ENCODE measurements at places on chromosomes 4 and X. TPM values are rescaled to one million over a fixed set of nuclear protein-coding genes. Genes with fewer than 3 reads are reported as not detected.

RBMX gene
- 325 TPM for total RNA-seq

PDHA1 gene
- total RNA-seq, result 309 TPM

ABLIM2 gene
- 2.3 TPM for total RNA-seq

POLA1 gene
- 20.0 TPM for total RNA-seq

USP11 gene
- 17.3 TPM for total RNA-seq

ERAS gene
- not detected for total RNA-seq

PHKA2 gene
- 9.1 TPM for total RNA-seq

SERPINA7 gene
- not detected for total RNA-seq

HTN3 gene
- not detected for total RNA-seq

GRCh38 chr4:165635951-165636350 lies 237.1 kb upstream of the TLL1 start:
- DNase-seq, result no peak

DNA sequence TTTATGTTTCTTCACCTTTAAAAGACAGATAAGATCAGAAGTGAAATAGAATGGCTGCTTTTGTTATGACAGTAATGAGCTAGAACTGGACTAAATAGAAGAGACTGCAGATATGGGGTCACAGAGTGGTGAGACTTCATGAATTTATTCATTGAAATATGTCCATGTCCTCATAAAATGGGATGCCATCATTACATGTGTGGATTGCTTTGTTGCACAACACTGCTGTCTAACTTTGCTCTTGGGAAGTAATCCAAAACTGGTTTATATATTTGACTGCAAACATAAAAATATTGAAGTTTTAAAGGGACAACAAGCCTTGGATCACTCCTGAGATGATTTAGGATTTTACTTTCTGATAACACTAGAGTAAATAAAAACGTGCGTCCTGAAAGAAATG lies 209.2 kb upstream of the FAT4 start:
- DNase-seq, result no peak

DNA sequence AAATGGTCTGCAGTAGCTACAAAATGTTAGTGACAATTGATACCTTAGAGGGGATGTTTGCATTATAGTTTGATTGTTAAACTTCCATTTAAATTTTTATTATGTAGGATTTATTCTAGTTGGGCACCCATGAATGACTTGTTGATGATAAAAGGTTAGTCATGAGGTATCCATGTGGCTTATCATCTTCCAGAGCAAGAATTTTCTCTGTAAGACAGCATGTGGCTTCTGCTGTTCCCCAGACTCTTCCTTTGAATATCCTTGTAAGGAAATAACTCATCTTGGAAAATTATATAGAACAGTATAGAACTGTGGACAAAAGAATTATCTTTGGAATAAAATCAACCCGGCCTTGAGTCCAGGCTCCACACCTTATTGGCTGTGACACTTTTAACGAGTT lies 40.1 kb upstream of the KLHL8 start:
- DNase-seq, result no peak

- DNase-seq, result no peak
Observed at GRCh38 chr4:41750121-41750625, 1.6 kb upstream of the PHOX2B start.

DNA sequence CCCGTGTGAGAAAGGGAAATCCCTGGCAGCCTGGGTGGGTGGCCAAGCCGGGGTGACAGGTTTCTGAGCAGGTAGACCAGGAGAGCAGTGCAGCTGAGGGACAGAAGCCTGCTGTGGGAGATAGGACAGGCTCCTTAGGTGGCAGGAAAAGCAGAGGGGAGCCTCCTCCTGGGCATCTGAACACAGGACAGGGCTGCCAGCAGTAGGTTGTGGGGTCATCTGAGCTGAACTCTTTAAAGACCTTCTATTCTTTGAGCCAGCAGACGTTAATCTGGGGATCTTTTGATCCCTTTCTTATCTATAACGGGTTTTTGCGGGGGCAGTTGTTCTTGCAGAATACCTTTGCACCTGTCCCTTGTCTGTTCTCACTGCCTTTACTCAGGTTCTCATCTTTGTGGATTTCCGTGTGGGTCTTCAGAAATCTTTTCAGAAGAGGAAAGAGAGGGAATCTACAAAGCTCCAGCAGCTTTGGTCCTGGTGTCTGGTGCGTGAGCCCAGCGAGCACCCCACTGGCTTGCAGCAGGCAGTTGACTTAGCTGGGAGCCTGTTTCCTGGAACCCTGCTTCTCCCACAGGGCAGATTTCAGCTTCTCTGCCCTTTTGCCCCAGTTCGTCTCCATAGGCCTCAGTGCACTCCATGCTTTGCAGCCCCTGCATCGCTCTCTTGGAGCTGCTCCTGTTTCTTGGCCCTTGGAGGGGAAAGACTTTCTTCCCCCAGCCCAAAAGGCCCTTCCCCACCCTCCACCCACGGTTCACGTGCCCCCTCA lies 35.8 kb upstream of the TADA2B start:
- DNase-seq, result no peak

DNA sequence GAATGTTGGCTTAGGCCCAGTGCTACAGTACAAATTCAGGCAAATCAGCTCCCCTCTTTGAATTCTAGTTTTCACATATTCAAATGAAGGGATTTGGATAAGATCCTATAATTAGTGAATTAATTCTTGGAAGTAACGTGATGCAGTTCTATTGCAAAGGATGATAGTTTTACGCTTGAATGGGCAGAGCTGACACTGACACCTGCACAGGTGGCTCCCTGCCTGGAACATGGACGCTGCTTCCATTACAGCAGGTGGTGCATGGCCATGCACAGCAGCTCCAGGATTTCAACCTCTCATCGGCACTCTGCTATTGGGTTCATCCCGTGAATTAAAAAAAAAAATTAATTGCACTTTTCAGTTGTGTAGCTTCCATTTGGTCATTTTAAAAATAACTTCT lies 28.4 kb upstream of the RPS6KA6 start:
- DNase-seq, result no peak

- DNase-seq, result no peak
Observed at GRCh38 chrX:42943051-42943974, 165.3 kb upstream of the PPP1R2C start.

GRCh38 chr4:125420526-125420925 lies 105.8 kb downstream of the FAT4 start:
- DNase-seq, result no peak

GRCh38 chr4:109990261-109991257 lies 77.9 kb downstream of the EGF start:
- no peak for DNase-seq

GRCh38 chrX:50629774-50630173 lies 159.1 kb upstream of the DGKK start:
- no peak for DNase-seq

DNA sequence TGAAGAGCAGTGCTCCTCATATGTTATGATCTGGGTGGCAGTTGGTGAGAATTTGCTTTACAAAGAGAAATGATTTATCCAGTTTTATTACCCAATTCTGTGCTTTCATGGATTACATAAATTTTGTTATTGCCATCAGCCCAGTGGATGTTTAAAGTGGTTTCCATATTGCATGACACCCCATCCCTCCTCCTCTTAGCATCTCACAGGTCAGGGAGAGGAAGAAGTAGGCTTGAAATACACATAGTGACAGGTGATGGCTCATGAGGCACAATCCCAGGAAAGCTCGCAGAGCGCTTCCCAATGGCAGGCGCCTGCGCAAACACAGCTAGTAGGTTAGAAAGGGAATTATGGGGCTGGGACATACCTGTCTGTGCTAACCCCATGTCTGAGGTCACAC lies 47.7 kb upstream of the GATB start:
- DNase-seq, result no peak

DNA sequence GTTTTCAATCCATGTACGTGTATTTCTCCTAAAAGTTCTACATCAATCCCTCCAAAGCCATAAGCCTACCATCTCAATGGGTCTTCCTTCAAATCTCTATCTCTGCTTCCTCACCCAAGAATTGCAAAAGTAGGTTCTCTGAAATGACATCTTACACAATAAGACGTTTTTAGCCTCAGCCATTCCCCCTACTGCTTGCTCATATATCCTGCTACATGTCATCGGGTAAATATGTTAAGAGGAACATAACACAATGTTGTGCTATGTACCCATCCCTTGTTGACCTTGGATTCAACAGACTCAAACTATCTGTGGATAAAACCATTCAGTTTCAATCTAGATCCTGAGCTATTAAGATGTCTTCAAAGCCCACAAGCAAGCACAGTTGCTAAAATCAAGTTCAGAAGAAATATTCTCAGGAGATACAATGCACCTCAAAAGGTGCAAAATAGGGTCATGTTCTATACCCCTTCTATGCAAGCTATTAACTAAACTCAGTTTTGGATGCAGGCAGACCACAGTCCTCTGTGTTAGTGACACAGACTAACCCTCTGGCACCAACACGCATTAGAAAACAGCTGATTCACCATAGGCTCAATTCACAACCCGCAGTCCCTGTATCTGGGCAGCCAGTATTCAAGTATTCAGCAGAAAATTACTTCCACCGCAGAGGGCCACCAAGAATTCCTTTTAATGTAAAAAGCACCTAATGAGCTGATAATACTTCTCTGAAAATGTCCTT lies 56.8 kb downstream of the CD99L2 start:
- DNase-seq, result peak; percentile 27

DNA sequence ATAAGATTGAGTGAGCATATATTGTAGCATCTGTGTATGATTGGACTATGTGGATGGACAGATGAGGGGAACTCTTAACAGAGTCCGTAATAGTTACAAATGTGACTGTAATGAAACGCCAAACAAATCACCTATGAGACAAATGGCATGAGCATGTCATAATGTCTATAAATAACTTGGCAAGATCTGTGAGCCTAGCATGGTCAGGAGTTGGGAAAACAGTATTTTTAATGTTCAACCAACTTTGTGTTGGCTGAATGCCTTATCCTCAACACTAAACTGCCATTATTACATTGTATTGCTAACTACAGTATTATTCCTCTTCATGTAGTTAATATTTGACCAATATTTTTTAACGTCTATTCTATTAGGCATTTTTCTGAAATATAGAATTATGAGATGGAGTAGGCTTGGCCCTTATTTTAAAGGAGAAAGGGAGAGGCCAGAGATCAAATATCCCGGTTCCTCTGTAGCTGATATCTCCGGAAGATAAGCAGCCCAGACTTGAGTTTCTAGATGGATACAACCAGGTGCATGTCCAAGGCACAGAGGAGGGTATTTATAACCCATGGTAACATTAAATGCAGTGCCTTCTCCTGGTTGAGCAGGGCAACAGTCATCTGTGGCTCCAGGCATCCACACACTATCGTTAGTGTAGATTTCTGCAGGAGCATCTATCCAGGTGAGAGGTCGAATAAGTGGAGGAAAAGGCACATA lies 32.7 kb downstream of the PF4 start:
- no peak for DNase-seq

DNA sequence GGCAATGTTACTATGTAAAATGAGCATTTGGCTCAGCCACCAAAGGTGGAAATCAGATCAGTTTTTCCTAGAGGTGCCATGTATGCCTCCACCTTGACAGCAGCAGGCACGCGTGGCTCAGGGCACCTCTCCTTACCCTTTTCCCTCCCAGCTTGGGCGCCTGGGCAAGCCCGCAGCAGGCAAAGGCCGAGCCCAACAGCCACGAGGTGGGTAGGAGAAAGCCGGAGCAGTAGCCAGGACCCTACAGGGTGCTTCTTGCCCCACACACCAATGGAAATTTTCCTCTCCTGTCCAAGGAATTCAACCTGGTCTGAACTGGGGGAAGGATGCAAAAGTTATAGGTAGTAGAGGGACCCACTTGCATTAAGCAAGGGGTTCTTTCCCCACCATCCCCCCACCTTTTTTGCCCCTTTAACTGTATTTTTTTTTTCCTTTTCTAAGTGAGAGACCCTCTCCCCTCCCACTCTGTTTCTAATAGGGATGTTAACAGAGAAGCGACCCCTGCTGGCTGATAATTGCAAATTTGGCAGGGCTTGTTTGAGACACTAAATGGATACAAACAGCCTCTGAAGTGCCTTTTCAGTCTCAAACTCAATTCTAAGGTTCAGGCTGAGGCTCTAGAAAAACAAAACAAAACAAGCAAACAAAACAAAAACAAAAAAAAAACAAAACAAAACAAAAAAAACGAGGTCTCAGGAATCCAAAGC lies 895.1 kb downstream of the PCDH18 start:
- no peak for DNase-seq
